ENCODE measurements at places on chromosomes 11 and 22. TPM values are rescaled to one million over a fixed set of nuclear protein-coding genes. Genes with fewer than 3 reads are reported as not detected.

The LMO2 gene
- polyA plus RNA-seq, result 33.4 TPM

The FXYD6 gene
- polyA plus RNA-seq, result 541 TPM

The CARD16 gene
- not detected for polyA plus RNA-seq

The ALDH3B2 gene
- polyA plus RNA-seq, result not detected

The NCAM1 gene
- 61.9 TPM for polyA plus RNA-seq

The ACO2 gene
- polyA plus RNA-seq, result 247 TPM

DNA sequence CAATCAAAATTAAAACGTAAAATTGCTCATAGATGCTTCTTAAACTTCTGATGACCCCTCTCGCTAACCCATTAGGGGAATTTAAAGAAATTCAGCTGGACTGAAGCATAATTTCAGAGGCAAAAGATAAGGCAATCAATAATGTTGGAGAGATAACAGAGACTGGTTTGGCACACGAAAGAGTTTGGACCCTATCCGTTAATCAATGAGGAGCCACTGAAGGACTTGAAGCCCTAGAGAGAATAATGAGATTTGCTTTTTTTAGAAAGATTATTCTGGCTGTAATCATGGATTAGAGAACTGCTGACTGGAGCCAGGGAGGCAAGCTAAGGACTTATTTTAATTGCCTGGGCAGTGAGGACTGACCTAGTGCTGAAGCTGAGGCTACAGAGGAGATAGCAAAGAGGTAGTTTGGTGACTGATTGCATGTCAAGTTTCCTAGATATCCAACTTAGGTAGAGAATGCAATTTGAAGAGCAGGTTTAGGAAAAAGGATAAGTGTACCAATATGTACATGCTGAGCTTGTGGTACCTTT is 11.9 kb upstream of the ARHGAP42 start:
- DNase-seq, result no peak

DNA sequence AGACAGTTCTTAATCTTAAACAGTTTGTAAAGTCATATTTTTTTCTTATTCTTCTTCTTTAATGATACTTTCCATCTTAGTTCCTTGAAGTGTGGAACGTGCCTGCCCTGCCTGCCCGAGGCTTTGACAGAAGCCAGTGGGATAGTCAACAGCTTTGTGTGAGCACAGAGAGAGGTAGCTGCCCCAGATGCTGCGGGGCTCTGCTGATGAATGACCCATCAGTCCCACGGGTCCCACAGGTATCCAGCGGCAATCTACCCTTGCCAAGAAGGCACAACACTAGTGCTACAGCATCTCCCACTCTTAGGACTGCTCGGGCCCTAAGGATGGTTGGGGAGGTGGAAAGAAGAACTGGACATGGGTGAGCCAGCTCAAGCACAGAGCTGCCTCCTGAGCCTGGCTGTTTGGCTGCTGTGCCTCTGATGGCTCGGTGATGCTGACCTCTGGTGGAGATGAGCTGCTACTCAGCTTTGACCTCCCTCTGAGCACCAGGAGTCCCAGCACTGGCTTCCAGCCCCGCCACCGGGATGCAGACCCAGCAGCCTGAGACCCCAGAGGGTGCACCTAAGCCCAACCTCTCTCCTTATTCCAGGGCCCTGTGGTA is 11.8 kb upstream of the APLNR start:
- DNase-seq, result peak; percentile 89

- DNase-seq, result no peak
Measured at GRCh38 chr11:78714539-78714938, 139.9 kb upstream of the NARS2 start.

DNA sequence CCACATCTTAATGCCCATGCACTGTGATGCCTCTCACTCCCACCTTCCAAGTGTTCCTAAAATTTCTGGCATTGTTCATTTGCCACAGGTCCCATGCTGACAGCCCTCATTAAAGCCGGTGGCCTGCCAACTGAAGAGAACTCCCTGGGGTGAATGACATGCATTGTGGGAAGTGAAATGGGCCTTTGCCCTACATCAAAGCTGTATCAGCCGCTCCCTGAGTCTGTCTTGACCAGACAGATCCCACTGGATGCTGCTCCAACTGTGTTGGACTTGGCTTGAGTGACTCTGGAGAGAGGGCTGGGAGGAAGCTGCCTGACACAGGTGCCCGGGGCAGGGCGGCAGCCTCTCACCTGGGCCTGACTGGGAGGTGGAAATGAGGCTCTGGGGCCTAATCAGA is 8.8 kb upstream of the SEC14L4 start:
- no peak for DNase-seq

DNA sequence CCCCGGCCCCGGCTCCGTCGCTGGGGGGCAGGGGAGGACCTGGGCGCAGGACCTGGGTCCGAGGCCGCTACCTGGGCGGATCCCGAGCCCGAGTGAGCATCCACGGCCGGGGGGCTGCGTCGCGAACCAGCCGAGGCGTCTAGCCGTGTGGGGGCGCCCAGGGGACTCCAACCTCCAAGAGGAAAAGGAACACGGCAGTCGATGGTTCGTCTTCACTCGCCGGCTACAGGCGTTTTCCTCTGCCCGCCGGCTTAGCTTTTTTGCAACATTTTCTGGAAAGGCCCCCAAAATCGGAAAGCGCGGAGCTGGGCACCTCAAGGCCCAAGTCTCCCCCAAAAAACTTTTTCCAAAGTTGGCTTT is 666 bp downstream of the PDGFB start:
- no peak for DNase-seq

GRCh38 chr11:36703055-36703404 is 105.0 kb upstream of the RAG2 start:
- no peak for DNase-seq

DNA sequence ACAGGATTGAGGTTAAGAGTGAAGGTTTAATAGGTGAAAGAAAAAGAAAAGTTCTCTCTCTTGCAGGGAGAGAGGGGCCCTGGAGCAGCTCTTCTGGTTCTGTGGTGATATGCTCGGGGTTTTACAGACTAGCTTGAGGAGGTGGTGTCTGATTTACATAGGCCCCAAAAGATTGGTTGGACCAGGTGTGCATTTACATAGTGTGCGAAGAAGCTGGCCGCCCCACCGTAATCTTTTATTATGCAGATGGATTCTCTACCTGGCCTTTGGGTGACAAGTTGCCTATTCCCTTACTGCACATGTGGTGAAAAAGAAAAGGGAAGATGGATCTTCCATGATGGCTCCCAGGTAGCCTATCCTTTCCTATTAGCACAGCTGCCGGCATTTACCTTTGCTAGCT is 219.9 kb upstream of the GRIA4 start:
- no peak for DNase-seq

GRCh38 chr11:89182773-89183518 is 5.3 kb downstream of the TYR start:
- no peak for DNase-seq

Data from cardiac muscle cell (in vitro differentiated cells and primary cell).